ENCODE measurements at places on chromosomes 5 and 9.

GRCh38 chr5:153796527-153796926 is 242.2 kb downstream of the FAM114A2 start:
- no peak for DNase-seq

DNA sequence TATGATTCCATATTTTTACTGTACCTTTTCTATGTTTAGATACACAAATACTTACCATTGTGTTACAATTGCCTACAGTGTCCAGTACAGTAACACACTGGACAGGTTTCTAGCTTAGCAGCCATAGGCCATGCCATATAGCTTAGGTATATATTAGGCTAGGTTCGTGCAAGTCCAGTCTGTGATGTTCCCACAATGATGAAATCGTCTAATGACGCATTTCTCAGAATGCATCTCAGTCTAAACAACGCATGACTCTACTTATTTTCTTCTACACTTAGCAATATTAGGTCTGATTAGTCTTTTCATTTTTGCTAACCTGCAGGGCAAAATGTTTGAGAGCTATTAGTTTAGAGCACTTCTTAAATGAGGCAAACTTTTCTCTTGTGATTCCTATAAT is 22.7 kb downstream of the OR2S2 start:
- DNase-seq = no peak

GRCh38 chr9:93119953-93120845 is 13.9 kb downstream of the NINJ1 start:
- no peak for DNase-seq

DNA sequence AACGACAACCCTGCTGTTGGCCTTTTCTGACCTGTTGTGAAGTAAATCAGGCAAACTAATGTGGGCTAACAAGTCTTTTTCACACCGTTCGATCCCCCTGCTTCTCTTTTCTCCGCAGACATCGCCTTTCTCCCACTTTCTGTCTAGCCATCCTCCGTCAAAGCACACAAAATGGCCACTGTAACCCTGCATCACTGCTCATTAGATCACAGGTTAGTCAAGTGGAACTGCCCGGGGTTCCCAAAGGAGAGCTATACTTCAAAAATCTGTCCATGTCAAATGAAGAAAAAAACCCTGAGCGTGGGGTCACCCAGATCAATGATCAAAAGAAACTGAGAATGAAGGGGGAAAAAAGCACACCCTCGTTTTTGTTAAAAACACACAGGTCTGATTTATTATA is 212.1 kb downstream of the ARL15 start:
- no peak for DNase-seq

GRCh38 chr9:118148990-118149389 is 444.8 kb downstream of the TLR4 start:
- no peak for DNase-seq

GRCh38 chr5:315488-316209 is 5.9 kb upstream of the AHRR start:
- DNase-seq = no peak

GRCh38 chr9:27414220-27414761 is 109.8 kb upstream of the IFNK start:
- no peak for DNase-seq

DNA sequence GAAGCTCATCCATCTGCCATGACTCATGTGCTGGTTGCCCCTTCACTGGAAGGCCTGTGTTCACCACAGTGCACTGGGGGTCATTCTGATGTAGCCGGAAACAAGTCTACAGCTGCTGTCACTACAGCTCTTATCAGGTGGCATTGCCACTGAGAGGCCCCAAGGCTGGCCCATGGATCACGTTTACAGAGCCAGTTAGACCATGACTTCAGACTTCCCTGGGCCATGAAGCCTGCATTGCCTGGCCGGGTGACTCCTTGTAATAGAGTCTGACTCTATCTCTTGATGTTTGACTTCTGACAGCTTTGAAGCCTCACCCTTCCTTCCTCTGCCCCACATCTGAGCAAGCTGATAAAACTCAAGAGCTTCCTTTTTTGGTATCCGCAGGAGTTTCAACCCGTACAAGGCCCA is 473.5 kb upstream of the DAP start:
- DNase-seq = no peak

GRCh38 chr9:73219985-73220626 is 68.4 kb downstream of the ANXA1 start:
- DNase-seq = no peak

GRCh38 chr5:124341066-124341858 is 405.2 kb downstream of the ZNF608 start:
- DNase-seq = no peak

- no peak for DNase-seq
Measured at GRCh38 chr5:38249812-38250211, 8.5 kb upstream of the EGFLAM start.

DNA sequence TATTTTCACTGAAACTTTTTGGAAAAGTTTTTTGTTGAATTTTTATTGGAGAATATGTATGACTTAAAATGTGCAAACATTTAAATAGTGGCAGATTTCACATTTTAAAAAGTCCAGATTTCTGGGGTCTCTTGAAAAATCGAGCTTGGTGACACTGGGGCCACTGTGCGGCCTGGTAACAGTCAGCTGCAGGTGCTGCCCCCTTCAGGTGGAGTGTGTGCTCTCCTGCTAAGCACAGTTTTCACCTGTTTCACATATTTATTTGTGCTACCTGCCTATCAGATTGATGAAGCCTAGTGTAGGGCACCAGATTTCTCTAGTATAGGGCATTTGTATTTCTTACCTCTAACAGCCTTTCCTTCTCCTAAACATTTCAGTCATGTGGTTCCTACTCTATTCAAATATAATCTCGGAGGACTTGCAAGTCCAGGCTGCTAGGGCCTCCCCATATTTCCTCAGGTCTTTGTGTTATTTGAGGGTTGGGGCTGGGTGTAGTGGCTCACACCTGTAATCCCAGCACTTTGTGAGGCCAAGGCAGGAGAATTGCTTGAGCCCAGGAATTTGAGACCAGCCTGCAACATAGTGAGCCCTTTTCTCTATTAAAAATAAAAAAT is 95.8 kb upstream of the KLF9 start:
- no peak for DNase-seq

GRCh38 chr5:17079562-17079961 is 137.9 kb upstream of the BASP1 start:
- no peak for DNase-seq

GRCh38 chr5:41211417-41211816 is 1.9 kb downstream of the C6 start:
- DNase-seq = no peak

DNA sequence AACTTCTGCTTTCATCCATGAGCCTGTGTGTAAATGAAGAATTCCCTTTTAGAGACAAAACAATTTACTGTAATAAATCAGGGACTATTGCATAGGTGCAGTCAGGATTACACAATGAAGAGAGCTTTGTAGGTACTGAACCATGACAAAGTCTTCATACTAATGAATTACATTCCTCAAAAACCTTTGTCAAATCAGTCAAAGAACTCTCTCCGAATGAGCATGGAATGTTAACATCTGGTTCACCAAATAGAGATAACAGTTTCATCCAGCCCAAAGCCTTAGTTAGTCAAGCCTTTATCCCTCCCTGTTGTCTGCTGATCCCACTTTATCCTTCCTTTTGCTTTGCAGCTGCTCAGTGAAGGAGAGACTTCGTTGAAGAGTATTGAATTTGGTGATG is 62.9 kb upstream of the DMRTA1 start:
- no peak for DNase-seq

DNA sequence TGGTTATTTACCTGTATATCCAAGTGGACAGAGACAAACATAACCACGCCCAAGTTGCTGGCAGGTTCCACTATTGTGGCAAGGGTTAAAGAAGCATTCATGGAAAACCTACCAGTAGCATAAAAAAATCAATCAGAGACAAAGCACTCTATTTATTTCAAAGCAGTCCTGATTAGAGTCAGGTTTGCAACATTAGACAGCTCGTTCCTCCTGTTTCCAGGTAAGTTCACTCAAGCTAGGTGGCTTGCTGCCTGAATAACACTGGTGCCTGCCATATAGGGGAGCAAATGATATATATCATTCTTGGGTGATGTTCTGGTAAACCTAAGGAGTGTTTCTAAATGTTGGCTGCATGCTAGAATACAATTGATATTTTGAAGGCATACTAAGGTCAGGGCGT is 119.6 kb upstream of the TXNDC8 start:
- DNase-seq = no peak

- DNase-seq = no peak
Measured at GRCh38 chr9:134593286-134594077, 48.1 kb upstream of the COL5A1 start.

DNA sequence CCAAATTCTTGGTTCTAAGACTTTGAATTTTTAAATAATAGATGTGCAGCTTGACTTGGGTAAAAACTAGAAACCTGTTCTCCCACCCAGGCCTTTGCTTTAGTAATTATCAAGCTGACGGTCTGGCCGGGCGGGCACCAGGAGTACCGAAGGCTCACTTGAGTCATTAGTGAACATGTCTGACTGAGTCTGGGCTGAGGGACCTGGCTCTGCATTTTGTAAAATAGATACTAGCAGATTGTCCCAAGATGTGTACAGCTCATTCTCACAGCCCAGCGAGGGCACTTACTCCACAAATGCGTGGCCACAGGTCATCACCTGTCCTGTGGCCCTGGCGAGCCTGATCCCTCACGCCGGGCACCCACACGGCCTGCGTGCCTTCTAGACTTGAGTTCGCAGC is 216.2 kb downstream of the FANCC start:
- DNase-seq = no peak

Measured in amniotic stem cell (primary cell).